ENCODE measurements at places on chromosomes 16 and 17.

DNA sequence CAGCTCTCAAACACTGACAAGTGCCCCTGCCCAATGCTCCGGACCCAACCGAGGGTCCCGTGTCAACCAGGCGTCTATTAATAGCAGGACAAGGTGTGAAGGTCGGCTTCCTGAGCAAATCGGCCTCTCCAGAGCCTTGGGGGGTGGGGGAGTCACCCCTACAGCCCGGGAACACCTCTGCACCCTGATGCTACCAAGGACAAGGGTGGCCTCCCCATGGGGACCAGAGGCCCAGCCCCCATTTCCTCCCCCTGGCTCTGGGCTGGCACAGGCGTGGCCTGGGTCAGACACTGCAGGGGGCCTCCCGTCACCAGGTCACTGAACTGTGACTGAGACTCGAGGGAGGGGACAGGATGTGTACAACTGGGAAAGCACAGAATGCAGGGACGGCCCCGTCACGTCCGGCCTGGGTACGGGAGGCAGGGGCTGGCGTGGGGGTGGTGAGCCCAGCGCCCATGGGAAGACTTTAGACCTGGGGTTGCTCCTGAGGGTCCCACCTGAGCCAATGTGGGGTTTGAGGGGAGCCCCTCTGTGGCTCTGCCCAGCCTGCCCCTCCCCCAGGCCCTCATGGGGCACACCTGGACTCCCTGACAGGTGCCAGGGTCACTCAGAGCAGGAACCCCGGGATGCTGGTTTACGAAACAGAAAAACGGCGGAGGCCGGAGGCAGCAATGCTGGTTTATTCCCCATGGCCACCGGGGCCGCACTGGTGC lies 579 bp upstream of the CYBA start:
- no peak for DNase-seq

GRCh38 chr17:75777296-75777922 lies 7.2 kb upstream of the UNK start:
- DNase-seq = no peak

GRCh38 chr16:82653550-82654511 lies 27.1 kb downstream of the CDH13 start:
- DNase-seq = no peak

- no peak for DNase-seq
Observed at GRCh38 chr17:74798239-74798707, 22.1 kb upstream of the NAT9 start.

GRCh38 chr16:81933361-81933760 lies 77.9 kb downstream of the SDR42E1 start:
- no peak for DNase-seq

DNA sequence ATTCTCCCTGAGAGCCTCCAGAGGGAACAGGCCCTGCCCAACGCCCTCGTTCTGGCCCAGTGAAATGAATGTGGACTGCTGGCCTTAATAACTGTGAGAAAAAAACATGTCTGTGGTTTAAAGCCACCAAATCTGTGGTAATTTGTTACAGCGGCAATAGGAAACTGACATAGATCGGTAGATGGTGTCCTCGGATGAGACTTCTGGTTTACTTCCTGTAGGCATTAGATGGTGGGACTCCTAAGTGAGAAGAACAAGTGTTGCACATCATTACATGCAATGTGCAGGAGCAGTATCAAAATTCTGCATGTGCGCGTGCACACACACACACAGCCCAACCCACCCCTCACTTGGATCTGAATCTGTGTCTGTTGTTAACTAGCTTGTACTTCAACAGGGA lies 42.0 kb downstream of the CDK5R1 start:
- DNase-seq = no peak

DNA sequence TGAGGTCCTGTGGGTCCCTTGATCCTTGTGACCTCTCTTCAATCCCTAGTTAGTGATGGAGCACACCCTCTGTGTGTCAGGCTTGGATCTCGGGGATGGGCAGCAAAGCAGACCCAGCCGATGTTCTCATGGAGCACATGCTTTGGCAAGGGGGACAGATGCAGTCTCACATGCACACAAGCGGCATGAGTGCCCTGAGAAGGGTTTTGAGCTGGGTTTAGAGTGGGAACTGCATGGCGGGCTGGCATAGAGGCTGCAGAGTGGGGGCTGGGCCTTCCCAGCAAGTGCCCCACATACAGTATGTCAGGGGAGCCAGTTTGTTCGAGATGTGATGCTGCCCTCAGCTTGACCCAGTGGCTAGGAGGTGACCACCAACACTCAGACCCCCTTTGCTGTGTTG lies 41.6 kb downstream of the B9D1 start:
- DNase-seq = no peak

DNA sequence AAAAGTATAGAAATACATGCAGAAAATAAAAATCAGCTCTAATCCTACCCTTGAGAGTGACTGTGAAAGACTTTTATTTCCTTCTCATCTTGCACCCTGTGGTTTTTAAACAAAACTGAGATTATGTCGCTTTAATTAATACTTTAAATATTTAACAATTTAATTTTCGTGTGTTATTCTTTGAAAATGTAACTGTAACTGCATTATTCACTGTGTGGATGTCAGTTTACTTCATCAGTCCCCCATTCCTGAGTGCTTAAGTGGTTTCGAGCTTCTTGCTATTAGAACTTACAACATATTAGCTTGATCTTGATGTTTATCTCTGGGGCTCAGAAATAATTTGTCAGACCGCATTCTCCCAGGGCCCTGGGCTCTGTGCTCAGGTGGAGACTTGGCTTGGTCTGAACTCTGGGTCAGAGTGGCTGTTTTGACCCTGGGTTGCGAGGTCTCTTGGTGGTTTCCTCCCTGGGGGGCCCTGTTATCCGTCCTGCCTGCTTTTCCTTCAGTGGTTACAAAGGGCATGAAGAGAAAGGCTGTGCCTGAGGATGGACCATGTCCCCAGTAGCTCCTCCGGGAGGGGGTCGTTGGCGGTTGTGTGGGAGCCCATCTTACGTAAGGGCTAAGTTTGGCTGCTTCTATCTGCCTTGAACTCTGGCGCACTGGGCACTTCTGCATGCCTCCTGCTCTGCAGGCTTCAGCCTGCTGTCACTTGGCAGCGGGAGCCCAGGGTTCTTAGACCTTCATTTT lies 25.7 kb downstream of the AKAP1 start:
- no peak for DNase-seq

DNA sequence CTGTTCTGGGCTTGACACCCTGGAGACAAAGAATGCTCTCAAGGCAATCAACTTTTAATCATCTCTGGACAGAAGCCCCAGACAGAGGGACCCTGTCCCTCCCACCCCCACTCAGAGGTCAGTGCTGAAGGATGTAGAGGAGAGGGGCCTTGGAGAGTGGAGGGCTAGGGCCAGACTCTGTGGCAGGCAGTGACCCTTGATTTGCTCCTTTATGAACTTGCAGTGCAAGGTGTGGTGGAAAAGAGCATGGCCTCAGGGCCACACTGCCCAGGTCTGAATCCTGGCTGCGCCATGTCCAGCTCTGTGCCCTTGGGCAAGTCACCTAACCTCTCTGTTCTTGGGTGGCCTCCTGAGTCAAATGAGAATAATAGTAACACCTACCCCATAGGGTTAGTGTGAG lies 134.3 kb downstream of the TMEM132E start:
- no peak for DNase-seq

DNA sequence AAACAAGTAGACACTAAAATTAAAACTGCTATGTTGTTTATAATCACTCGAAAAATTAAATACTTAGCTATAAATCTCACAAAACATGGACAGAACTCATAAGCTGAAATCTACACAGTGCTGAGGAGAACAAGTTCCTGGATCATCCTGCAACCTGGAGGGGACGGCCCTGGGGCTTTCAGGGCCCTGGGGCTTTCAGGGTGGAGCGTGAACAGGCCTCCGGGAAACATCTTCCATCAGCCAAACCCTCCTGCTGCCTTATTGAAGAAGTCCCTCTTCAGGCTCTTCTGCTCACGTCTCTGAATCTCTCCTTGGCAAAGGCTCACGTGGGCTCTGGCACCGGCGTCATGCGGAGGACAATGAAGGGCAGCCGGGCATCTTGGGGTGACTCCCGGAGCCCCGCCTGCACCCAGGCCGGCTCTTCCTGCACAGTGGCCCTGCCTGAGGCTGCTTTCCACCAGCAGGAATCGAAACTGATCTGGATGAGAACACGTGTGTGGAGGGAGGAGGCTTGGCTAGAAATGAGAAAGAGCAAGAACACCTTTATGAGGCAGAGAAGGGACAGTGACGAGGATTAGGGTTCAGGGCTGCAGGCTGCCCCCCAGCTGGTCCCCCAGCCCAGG lies 127.3 kb downstream of the CDRT15L2 start:
- DNase-seq = no peak

DNA sequence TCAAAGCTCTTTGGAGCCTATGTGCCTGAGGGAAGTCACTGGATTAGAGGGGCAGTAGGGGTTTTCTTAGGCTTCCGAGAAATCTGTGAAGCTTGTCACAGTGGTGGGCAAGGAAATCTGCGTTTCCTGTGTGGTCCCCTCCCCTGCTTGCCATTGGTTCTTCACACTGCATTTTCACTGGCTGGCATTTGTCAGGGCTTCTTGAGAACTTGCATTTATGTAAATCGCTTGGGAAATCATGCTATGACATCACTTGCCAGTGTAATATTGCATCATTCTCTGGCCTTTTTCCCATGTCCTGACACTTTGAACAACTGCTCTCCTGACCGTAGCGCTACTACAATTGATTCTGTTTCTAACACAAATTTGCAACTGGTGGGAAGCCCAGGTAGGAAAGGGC lies 1.8 kb downstream of the CACNG3 start:
- no peak for DNase-seq

- DNase-seq = no peak
Observed at GRCh38 chr17:42241871-42242270, 34.3 kb downstream of the STAT5B start.

DNA sequence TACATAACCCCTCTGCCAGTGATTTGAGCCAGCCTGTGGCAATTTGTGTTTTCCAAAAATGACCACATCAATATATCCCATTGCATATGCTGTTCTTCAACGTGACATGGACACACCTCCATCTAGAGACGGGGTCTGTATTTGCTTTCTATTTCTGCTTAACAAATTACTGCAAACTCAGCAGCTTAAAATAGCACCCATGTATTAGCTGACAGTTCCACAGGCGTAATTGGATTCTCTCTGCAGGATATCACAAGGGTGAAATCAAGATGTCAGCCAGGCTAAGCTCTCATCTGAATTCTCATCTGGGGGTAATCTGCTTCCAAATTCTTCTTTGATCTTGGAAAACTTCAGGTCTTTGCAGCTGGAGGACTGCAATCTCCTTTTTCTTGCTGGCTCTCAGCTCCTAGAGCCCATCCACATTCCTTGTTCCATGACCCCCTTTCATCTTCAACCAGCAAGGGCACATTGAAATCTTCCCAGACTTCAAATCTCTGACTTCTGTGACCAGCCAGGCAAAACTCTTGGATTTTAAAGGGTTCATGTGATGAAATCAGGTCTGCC lies 8.2 kb downstream of the KRT9 start:
- no peak for DNase-seq

DNA sequence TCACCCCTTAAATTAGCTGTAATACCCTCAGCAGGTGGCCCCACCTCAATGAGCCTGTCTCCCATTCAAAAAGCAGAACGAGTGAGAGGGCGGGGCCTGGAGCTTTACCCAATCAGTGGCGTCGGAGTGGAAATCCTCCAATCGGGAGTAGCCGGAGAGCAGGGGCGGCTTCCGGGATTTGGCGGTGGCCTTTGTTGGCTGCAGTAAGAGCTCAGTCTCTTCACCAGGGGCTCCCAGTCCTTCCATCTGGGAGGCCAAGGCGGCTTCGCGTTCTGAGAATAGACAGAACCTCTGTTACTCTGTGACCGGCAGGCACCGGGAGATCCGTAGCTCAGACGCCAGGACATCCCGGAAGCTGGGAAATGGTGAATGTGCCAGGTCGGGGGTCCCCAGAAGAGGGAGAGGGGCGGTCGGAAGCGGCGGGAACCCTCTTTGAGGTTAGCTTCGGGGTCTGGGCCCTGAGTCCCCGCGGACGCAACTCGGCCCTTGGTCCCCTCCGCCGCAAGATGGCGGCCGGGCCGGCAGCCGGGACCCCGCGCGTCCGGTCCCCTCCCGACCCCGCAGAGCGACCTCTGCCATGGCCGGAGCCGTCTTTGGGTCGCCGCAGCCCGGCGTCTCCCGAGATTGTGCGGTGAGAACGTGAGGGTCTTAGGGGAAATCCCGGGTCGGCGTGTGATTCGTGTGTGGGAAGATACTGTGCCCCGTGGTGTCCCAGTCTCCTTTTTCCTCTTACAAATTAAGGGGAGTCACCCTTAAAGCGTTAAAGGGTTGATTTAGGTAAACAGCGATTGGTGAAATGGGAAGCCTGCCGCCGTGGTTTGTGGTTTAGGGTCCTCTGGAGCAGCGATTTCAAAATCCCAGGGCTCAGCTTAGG lies 160.3 kb upstream of the ZNF267 start:
- DNase-seq = peak; percentile 90

All from D721Med (cell line).